ENCODE measurements at places on chromosomes 5 and 9.

- no peak overlapping the region for H3K4me3 ChIP-seq
- DNase-seq, result no peak
- no peak overlapping the region for H3K27ac ChIP-seq
- no peaks in the 10 kb centered on the region for H3K36me3 ChIP-seq
- no peaks in the 10 kb centered on the region for H3K27me3 ChIP-seq
These were observed 115.3 kb upstream of the PCSK5 start for GRCh38 chr9:75775166-75775565.

GRCh38 chr5:52869391-52869790 is 81.7 kb downstream of the ITGA1 start:
- no peak overlapping the region for H3K27ac ChIP-seq
- H3K4me1 ChIP-seq, result no peaks in the 10 kb centered on the region
- H3K4me3 ChIP-seq, result no peak overlapping the region
- DNase-seq, result no peak

- no peak overlapping the region for H3K4me3 ChIP-seq
- H3K36me3 ChIP-seq, result no peaks in the 10 kb centered on the region
- H3K4me1 ChIP-seq, result no peaks in the 10 kb centered on the region
- H3K27ac ChIP-seq, result no peak overlapping the region
These were observed 995.7 kb downstream of the CDH18 start for GRCh38 chr5:18992264-18992663.

DNA sequence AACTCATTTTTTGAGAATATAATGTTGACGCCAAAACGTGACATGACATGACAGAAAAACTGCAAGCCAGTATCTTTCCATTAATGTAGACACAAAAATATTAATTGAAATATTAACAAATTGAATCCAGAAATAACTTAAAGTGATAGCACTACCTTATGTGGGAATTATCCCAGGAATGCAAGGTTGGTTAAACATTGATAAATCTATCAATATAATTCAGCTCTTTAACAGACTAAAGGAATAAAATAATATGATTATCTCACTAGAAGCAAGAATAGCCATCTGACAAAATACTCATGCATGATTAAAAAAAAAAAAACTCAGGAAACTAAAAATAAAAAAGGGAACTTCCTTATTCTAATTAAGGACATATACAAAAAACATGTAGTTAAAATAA is 6.8 kb downstream of the ZNF510 start:
- no peaks in the 10 kb centered on the region for H3K27me3 ChIP-seq
- no peak for DNase-seq
- H3K36me3 ChIP-seq, result peaks cover 99% of the 10 kb centered on the region
- peak overlapping the region; percentile 8 for H3K4me3 ChIP-seq
- no peak overlapping the region for H3K27ac ChIP-seq

DNA sequence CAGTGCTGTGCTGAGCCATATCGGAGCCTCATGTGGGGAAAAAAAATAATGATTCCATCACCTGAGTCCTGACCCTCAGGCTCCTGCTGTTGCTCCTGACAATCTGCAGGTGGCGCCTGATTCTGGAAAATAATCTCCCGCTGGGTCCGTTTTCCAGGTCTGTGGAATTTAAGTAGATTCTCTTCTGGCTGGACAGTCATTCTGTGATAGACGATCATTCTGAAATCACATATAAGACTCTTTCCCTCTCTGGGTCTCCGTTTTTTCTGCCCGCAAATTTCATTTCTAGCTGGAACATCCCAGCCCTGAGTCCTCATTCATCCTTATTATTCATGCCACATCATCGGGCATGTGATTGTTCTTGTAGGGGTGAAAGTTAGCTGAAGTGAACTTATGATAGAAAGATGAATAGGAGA is 22.1 kb upstream of the STXBP1 start:
- H3K4me3 ChIP-seq, result no peak overlapping the region
- H3K27ac ChIP-seq, result no peak overlapping the region
- peak; percentile 85 for DNase-seq
- no peaks in the 10 kb centered on the region for H3K36me3 ChIP-seq
- H3K4me1 ChIP-seq, result no peaks in the 10 kb centered on the region

DNA sequence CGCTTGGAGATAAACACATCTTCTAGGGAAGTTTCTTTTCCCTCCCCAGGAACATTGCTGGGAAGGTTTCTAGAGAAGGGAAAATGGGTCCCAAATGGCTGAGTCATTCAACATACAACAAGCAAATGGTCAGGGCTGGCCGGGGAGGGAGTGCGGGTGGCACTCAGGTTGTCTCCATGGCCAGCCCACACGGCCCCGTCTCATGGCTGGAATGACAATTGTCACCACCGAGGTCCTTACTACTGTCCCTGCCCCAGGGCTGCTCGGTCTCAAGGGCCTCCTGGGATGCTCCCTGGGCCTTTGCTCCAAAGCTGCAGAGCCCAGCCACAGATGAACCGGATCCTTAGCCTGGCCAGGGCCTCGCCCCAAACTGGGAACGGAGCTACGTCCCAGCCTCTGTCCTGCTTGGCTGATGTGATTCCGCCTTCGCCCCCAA is 121.9 kb downstream of the FGF18 start:
- H3K27me3 ChIP-seq, result no peaks in the 10 kb centered on the region
- no peak overlapping the region for H3K27ac ChIP-seq
- H3K36me3 ChIP-seq, result no peaks in the 10 kb centered on the region
- H3K4me1 ChIP-seq, result no peaks in the 10 kb centered on the region
- DNase-seq, result no peak
- H3K4me3 ChIP-seq, result no peak overlapping the region

GRCh38 chr9:137650779-137651178 is 32.0 kb downstream of the EHMT1 start:
- H3K4me3 ChIP-seq, result no peak overlapping the region
- H3K27me3 ChIP-seq, result no peaks in the 10 kb centered on the region
- no peaks in the 10 kb centered on the region for H3K4me1 ChIP-seq
- DNase-seq, result no peak
- H3K36me3 ChIP-seq, result peaks cover 32% of the 10 kb centered on the region
- H3K27ac ChIP-seq, result no peak overlapping the region

DNA sequence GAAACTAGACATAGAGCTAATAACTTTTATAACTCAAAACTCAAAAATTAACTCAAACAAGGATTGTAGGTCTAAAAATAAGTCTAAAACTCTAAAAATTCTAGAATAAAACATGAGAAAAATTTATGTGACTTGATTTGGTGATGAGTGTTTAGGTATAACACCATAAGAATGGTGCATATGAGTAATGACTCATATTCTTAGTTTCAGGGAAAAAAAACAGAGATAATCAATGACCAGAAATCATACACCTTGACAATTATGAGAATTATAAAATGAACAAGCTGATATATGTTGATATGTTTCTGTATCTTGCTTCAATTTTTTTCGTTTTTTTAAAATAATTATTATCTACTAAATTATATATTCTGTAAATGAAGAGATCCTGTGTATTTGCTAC is 541.2 kb downstream of the PTPRD start:
- H3K27ac ChIP-seq, result no peak overlapping the region
- DNase-seq, result no peak
- no peak overlapping the region for H3K4me3 ChIP-seq

DNA sequence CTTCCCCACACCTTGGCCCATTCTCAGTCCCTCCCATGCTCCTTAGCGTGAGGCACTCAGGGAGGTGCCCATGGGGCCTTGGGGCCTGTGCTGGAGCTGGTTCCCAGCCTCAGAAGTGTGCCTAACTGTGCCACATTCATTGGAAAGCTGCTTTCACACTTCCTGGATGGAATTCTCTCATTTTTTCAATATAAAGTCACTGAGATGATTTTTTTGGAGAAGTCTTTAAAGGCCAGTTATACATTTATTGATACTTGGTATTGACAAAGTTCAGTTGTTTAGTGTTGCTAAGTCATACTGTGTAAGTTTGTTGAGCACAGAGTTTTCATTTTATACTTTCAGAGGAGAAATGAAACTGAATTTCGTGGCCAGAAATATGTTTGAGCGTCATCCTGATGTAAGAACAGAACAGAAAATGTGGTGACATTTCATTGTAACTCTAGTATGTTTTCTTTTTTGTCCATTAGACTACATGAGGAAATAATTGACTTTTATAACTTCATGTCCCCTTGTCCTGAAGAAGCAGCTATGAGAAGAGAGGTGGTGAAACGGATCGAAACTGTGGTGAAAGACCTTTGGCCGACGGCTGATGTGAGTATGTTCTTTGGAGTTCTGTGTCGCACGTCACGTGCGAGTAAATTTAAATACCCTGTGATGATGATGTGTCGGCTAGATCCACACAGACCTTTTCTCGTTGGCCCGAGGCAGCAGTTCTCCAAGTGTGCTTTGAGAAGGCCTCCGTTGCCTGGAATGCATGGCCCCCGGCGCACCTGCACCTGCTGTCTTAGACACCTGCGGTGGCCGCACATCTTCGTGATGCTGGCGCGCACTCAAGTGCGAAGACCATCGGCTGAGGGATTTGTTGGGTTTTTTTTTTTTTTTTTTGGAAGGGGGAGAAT is 24.1 kb downstream of the TENT4A start:
- H3K4me3 ChIP-seq, result no peak overlapping the region
- H3K4me1 ChIP-seq, result no peaks in the 10 kb centered on the region
- DNase-seq, result no peak
- no peak overlapping the region for H3K27ac ChIP-seq
- H3K27me3 ChIP-seq, result no peaks in the 10 kb centered on the region
- peaks cover 41% of the 10 kb centered on the region for H3K36me3 ChIP-seq

- H3K27ac ChIP-seq, result no peak overlapping the region
- H3K4me1 ChIP-seq, result no peaks in the 10 kb centered on the region
- no peak for DNase-seq
- no peak overlapping the region for H3K4me3 ChIP-seq
- H3K27me3 ChIP-seq, result no peaks in the 10 kb centered on the region
- no peaks in the 10 kb centered on the region for H3K36me3 ChIP-seq
These were observed 11.2 kb downstream of the SLC45A2 start for GRCh38 chr5:33973271-33973670.

GRCh38 chr9:75010570-75010969 is 17.5 kb downstream of the CARNMT1 start:
- no peak overlapping the region for H3K27ac ChIP-seq
- no peak for DNase-seq
- no peaks in the 10 kb centered on the region for H3K4me1 ChIP-seq

DNA sequence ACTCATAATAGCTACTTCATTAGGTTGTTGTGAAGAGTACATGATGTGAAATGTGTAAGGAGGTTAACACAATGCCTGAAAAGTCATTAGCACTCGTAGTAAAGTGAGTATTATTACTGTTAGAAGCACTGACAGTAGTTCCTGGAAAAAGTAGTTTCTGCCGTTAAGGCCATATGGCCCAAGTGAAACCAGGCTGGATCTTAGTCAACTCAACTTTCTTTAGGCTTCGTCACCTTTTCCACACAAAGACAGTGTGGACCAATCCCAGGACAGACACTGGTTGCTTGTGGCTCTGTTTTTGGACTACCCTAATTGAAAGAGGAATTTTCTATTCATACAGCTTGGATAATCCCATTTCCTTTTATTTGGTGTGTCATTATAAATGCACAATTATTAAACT is 29.4 kb upstream of the CKMT2 start:
- H3K4me1 ChIP-seq, result no peaks in the 10 kb centered on the region
- no peak overlapping the region for H3K27ac ChIP-seq
- DNase-seq, result no peak
- H3K27me3 ChIP-seq, result no peaks in the 10 kb centered on the region
- H3K36me3 ChIP-seq, result peaks cover 40% of the 10 kb centered on the region

DNA sequence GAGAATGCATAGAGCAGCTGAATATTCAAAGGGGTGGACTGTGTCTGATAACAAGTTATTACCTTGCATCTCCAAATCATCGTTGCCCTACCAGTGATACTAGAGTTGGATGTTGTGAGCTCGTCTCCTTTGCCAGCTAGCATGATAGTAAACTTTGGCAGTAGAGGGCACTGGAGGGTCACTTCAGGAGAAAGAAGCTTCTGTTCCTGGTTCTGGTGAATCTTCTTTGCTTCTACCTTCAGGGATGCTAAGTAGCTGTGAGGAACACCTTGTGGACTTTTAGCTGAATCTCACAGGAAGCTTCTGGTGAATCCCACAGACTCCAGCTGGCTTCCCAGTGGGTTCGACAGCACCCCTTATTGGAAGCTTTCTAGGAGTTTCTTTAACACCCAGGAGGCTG is 626.6 kb upstream of the SGCD start:
- H3K4me3 ChIP-seq, result no peak overlapping the region
- H3K4me1 ChIP-seq, result no peaks in the 10 kb centered on the region
- no peak overlapping the region for H3K27ac ChIP-seq
- H3K36me3 ChIP-seq, result no peaks in the 10 kb centered on the region
- peaks cover 7% of the 10 kb centered on the region for H3K27me3 ChIP-seq
- DNase-seq, result peak; percentile 72

DNA sequence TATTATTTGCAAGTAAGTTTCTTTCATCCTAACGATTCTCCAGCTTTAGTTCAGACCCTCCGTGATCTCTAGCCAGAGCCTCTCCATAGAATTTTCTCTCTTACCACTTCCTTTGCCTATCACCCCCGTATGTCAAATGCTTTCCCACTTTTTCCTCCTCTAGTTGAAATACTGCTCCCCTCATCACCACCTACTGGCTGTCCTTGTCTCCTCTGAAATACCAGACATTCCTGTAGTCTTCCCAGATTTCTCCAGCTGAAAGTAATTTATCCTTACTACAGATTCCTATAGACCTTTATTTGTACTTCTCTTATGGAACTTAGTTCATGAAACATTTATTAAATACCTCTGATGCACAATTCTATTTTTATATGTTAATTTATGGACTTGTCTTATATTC is 36.0 kb upstream of the GLIPR2 start:
- H3K27me3 ChIP-seq, result no peaks in the 10 kb centered on the region
- H3K4me3 ChIP-seq, result no peak overlapping the region
- H3K27ac ChIP-seq, result no peak overlapping the region

DNA sequence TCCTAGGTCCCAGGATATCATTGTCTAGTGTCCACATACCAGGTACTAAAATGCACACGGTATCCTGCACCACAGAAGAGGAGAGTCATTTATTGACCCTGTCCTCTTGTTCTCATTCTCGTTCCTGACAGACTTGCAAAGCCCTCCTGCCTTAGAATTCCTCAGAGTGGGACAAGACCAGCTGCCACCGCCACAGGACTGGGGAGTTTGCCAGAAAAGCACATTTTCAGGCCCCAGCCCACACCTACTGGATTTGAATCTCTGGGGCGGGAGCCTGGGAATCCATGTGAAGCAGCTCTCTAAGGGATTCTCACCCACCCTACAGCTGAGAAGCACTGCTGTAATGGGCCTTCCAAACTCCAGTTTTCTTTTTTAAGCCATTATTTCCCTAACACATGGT is 68.0 kb upstream of the FANCC start:
- no peak overlapping the region for H3K27ac ChIP-seq
- H3K27me3 ChIP-seq, result no peaks in the 10 kb centered on the region
- no peak overlapping the region for H3K4me3 ChIP-seq
- peaks cover 8% of the 10 kb centered on the region for H3K4me1 ChIP-seq
- DNase-seq, result no peak
- no peaks in the 10 kb centered on the region for H3K36me3 ChIP-seq

DNA sequence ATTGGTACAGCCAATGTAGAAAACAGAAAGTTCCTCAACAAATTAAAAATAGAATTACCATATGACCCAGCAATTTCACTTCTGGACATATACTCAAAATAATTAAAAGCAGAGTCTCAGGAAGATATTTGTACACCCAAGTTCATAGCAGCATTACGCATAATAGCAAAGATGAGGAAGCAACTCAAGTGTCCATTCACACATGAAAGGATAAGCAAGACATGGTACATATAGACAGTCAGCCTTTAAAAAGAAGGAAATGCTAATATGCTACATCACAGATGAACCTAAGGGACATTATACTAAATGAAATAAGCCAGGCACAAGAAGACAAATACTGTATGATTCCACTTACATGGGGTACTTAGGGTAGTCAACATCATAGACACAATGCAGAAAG is 76.7 kb downstream of the ANXA2R start:
- no peak overlapping the region for H3K27ac ChIP-seq
- H3K4me1 ChIP-seq, result no peaks in the 10 kb centered on the region
- no peak for DNase-seq
- H3K4me3 ChIP-seq, result no peak overlapping the region

GRCh38 chr5:141503681-141504080 is 14.8 kb downstream of the PCDHGC5 start:
- H3K27ac ChIP-seq, result no peak overlapping the region
- no peaks in the 10 kb centered on the region for H3K36me3 ChIP-seq
- no peak overlapping the region for H3K4me3 ChIP-seq
- no peak for DNase-seq
- H3K4me1 ChIP-seq, result peaks cover 11% of the 10 kb centered on the region
